Left lung (tissue), 14 donors: ENCODE measurements at places on chromosomes 16 and 17. TPM values are rescaled to one million over a fixed set of nuclear protein-coding genes. Genes with fewer than 3 reads are reported as not detected.

The NIP7 gene
- polyA plus RNA-seq = 30.7 TPM

DNA sequence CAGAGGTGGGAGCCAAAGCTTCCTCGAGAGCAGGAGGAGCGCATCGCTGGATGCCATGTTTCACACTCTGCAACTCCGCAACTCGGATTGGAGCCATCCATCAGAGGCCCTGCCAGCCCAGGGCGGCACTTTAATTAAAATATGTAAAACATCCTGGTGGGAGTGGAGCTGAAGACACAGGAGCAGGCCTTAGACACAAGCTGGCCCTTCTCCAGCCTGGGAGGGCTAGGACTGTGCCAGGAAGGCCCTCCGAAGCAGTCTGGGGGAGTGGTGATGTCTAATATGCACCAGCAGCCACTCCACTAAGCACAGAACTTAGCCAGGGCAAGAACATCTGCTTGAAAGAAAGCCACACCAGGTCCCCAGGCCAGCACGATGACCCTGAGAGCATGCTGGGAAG is 5.8 kb upstream of the CCDC182 start:
- H3K36me3 ChIP-seq = no peaks in the 10 kb centered on the region
- H3K27ac ChIP-seq = no peak overlapping the region
- H3K4me3 ChIP-seq = no peak overlapping the region
- no peaks in the 10 kb centered on the region for H3K27me3 ChIP-seq
- DNase-seq = no peak

- H3K36me3 ChIP-seq = no peaks in the 10 kb centered on the region
- no peak overlapping the region for H3K4me3 ChIP-seq
- no peaks in the 10 kb centered on the region for H3K4me1 ChIP-seq
- DNase-seq = no peak
Measured at GRCh38 chr17:6479622-6480302, 35.5 kb downstream of the PIMREG start.

DNA sequence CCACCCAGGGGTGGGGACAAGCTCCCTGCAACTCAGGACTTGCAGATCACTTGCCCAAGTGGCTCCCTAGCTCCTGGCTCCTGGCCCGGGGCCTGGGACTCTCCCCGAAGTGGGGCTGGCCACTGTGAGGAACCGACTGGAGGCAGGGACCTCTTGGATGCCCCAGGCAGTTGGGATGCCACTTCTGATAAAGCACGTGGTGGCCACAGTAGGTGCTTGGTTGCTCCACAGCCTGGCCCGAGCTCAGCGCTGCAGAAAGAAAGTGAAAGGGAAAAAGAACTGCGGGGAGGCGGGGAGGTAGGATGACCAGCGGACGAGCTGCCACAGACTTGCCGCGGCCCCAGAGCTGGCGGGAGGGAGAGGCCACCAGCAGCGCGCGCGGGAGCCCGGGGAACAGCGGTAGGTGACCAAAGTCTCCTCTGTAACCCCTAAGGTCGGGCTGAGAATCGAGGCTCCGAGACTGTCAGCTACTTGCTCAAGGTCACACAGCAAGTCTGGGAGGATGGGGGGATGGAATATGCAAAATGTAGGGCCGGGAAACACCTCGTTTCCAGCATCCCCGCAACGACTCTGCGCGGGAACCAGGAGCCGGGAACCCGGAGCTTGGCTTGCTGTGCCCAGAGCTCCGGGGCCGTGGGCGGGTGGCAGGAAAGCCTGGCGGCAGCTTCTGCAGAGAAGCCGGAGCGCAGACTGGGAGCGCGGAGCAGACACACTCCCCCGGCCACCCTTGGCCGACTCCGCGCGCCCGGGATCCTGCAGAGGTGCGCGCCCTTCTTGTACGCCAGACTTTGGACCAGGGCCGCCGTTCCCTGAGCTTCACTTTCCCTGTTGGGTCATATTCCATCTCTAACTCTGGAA is 1.9 kb downstream of the CIITA start:
- peaks cover 21% of the 10 kb centered on the region for H3K27me3 ChIP-seq
- H3K36me3 ChIP-seq = no peaks in the 10 kb centered on the region
- H3K27ac ChIP-seq = peak overlapping the region; percentile 80
- peaks cover 11% of the 10 kb centered on the region for H3K4me1 ChIP-seq
- peak; percentile 87 for DNase-seq

- H3K36me3 ChIP-seq = no peaks in the 10 kb centered on the region
- H3K4me1 ChIP-seq = no peaks in the 10 kb centered on the region
- H3K4me3 ChIP-seq = no peak overlapping the region
- H3K27me3 ChIP-seq = no peaks in the 10 kb centered on the region
- DNase-seq = no peak
Measured at GRCh38 chr16:67438824-67439393, 8.0 kb downstream of the HSD11B2 start.

DNA sequence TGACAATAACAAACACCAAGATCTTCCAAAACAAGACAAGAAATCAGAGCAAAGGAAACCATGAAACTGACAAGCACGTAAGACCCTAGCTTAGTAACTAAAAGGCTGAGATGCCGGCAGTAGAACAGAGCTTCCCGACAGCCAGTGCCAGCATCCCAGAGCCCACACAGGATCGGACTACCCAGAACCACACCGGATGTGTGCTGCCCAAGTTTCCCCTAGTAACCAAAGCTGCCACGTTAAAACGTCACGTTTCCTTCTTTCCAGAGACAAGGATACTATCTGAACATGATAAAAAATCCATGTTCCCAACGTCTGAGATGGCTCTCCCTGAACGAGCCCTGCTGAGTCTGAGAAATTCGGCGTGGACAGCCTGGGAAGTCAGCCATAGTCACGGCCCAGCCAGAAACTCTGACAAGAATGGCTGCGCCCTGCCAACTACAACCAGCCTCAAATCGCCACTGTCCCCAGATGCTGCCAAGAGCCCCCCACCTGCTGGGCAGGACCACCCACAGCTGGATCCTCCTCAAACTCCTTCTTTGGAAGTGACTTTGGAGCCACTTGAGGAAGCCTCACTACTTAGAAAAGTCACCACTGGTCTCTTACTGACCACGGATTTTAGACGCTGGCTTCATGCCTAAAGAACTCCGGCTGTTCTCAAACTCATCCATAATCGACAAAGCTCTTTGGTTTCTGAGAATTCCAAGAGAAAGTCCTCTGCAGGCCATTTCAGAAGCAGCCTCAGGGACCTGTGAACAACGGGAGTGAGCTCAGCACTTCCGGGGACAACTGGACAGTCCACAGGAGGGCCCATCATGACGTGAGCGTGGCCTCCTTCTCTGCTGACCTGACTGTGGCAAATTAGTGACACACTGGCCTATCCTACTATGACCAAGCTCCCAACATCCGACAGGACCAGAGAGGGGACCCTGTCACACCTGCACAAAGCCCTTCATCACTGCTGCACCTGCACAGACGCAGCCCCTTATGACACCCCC is 16.7 kb downstream of the CCDC57 start:
- peaks cover 9% of the 10 kb centered on the region for H3K4me1 ChIP-seq
- no peak for DNase-seq
- no peaks in the 10 kb centered on the region for H3K27me3 ChIP-seq
- peaks cover 82% of the 10 kb centered on the region for H3K36me3 ChIP-seq
- H3K27ac ChIP-seq = peak overlapping the region; percentile 18
- H3K4me3 ChIP-seq = no peak overlapping the region

GRCh38 chr16:89923640-89924296 is 626 bp downstream of the TUBB3 start:
- no peak overlapping the region for H3K27ac ChIP-seq
- H3K4me3 ChIP-seq = peak overlapping the region; percentile 61
- peaks cover 72% of the 10 kb centered on the region for H3K4me1 ChIP-seq
- DNase-seq = no peak

DNA sequence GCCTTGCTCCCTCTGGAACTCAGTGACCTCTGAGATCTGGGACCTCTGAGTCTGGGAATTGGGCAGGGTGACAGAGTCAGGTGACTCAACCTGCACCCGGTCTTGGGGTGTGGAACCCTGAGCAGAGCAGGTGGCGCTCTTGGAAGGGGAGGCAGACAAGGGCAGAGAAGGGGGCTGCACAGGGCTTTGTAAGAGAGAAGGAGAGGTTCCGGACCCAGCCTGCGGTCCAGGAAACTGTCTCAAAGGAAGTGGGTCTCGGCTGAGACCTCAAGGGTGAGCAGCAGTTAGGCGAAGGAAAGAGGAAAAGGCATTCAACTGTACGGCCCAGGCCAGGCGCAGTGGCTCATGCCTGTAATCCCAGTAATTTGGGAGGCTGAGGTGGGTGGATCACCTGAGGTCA is 10.0 kb upstream of the RIPOR1 start:
- no peak overlapping the region for H3K4me3 ChIP-seq
- no peak for DNase-seq
- H3K36me3 ChIP-seq = no peaks in the 10 kb centered on the region

GRCh38 chr16:28538733-28539596 is at the start of gene NUPR1:
Gene NUPR1 (minus strand): TSS chr16:28538974. CDS start chr16:28538907, 67 bp downstream.
- peaks cover 5% of the 10 kb centered on the region for H3K36me3 ChIP-seq
- H3K27me3 ChIP-seq = no peaks in the 10 kb centered on the region
- peak within 1 kb of the TSS; percentile 77 for H3K27ac ChIP-seq
- peak within 1 kb of the TSS; percentile 38 for H3K4me3 ChIP-seq
- H3K4me1 ChIP-seq = peaks cover 48% of the 10 kb centered on the region
- peak; percentile 95 for DNase-seq

DNA sequence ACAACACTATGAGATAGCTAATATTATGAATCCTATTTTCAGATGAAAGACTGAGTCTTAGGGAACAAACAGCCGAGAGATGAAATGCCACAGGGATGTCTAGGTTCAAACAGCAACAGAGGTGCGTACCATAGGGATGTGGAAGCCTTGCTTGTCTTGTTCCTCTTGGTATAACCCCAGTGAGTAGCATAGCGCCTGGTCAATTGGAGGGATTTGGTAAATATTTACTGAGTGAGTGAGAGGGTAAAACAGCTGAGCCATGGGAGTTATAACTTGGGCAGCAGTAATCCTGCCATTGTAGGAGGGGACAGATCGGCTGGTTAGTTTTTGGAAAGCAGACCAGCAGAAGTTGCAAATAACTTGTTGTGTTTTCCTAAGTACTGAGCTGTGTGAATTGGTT is 80.2 kb downstream of the WWOX start:
- no peaks in the 10 kb centered on the region for H3K27me3 ChIP-seq
- H3K4me1 ChIP-seq = no peaks in the 10 kb centered on the region
- no peak for DNase-seq
- no peaks in the 10 kb centered on the region for H3K36me3 ChIP-seq
- H3K4me3 ChIP-seq = no peak overlapping the region

GRCh38 chr16:51710905-51711563 is 560.0 kb upstream of the SALL1 start:
- H3K36me3 ChIP-seq = no peaks in the 10 kb centered on the region
- DNase-seq = no peak
- H3K4me3 ChIP-seq = no peak overlapping the region
- no peaks in the 10 kb centered on the region for H3K27me3 ChIP-seq

GRCh38 chr17:5644065-5644464 is 59.8 kb upstream of the NLRP1 start:
- H3K36me3 ChIP-seq = no peaks in the 10 kb centered on the region
- no peak overlapping the region for H3K4me3 ChIP-seq
- H3K4me1 ChIP-seq = no peaks in the 10 kb centered on the region
- no peaks in the 10 kb centered on the region for H3K27me3 ChIP-seq
- H3K27ac ChIP-seq = no peak overlapping the region

DNA sequence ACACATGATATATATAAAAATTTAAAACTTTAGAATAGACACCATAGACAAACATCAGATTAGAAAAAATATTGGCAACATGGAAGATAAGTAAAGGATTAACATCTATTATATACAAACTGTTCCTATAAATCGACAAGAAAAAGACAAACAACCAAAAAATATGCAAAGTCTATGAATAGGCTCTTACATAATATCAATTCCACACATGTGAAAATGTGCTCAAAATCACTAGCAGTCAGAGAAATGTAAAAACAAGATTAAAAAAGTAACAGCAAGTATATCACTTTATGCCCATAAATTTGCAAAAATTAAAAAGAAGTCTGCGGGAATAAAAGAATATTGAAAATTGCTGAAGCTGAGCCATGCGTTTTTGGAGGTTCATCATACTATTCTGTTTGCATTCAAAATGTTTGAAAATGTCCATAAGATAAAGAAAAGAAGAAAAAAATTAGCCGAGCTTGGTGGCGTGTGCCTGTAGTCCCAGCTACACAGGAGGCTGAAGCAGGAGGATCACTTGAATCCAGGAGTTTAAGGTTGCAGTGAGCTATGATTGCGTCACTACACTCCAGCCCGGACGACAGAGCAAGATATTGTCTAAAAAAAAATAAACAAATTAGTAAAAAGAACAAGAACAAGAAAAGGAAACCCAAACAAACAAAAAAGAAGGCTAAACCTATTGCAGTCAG is 11.2 kb upstream of the ERN2 start:
- H3K36me3 ChIP-seq = no peaks in the 10 kb centered on the region

DNA sequence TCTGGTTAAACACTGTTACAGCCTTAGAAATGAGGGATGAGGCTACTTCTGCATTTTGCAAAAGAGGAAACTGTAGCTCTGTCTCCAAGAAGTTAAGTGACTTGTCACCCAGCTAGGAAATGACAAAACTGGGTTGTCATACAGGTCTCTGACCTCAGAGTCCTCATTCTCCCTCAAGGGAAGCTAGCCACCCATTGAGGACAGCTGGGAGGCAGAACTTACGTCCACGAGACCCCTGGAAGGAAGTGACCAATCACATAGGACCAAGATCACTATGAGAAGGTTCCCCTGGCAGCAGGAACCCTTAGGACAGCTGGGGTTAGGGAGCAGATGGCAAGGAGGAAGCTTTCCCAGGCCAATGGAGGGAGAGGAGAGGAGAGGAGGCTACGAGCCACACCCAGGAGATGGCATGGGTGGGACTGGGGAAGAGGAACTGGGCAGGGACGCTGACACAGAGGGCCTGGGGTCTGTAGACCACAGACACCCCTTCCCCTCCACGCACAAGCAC is 11.2 kb downstream of the METTL22 start:
- H3K4me1 ChIP-seq = peaks cover 26% of the 10 kb centered on the region
- no peak overlapping the region for H3K4me3 ChIP-seq
- no peaks in the 10 kb centered on the region for H3K27me3 ChIP-seq
- peak overlapping the region; percentile 70 for H3K27ac ChIP-seq
- DNase-seq = no peak

DNA sequence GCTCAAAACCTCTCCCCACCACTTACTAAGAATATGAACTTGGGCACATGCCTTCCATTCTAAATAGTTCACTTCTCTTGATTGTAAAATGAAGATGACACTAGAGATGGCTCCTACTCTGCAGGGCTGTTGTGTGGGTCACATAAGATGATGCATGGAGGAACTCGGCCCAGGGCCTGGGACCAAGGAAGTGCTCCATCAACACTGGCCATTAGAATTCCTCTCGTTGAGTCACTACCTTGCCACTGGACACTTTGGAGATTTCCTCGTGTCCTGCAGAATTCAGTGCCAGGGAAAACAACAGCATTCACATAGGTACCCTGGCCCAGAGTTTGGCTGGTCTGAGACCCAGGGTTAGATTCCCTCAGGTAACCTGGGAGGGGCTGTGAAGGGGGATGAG is 18.6 kb downstream of the HNF1B start:
- H3K27ac ChIP-seq = no peak overlapping the region
- peaks cover 10% of the 10 kb centered on the region for H3K27me3 ChIP-seq
- H3K4me3 ChIP-seq = no peak overlapping the region

- no peaks in the 10 kb centered on the region for H3K36me3 ChIP-seq
- DNase-seq = no peak
- H3K4me1 ChIP-seq = peaks cover 7% of the 10 kb centered on the region
Measured at GRCh38 chr17:55723488-55723848, 804 bp upstream of the TMEM100 start.
